Activated effector memory CD4-positive, alpha-beta T cell treated with Interleukin-2 at 50 U/mL for 16 hours (primary cell): ENCODE measurements at places on chromosomes 7 and 10.

DNA sequence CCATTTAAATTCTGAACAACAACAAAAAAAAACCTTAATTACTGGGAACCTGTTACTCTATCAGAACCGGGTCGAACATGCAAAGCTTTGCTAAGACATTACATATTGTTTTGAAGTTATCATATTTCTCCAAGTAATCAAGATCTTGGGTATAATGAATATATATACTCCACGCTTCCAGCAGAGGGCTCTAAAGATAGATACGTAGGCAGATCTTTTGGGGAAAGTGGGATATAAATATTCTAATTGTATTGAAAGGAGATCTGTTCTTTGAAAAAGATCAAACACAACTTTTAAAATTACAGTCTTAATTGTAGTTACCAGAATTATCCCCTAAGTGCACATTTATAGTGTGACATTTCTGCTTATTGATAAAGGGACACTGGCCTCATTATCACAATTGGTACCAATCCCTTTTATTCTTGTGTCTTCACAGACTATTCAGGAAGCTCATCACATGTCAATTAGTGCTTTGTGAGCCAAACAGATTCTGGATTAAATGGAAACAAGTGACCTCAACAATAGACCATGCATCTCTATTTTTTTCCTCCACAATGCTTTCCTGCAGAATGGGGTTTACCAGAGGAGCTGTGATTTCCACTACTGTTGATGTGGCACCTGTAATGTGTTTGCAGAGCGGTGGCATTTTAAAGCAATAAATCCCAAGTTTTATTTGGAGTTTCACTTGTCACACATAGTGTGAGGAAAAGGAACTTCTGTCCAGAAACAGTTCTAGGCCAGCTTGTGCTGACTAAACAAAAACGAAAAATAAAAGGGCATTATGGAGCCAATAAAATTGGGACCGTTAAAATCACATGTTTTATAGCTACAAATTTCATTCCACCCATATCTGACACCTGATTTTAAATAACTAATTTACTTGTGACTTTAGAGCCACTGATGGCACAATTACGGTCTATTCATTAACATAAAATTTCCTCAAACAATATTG is 122.4 kb downstream of the CTTNBP2 start:
- DNase-seq = no peak

DNA sequence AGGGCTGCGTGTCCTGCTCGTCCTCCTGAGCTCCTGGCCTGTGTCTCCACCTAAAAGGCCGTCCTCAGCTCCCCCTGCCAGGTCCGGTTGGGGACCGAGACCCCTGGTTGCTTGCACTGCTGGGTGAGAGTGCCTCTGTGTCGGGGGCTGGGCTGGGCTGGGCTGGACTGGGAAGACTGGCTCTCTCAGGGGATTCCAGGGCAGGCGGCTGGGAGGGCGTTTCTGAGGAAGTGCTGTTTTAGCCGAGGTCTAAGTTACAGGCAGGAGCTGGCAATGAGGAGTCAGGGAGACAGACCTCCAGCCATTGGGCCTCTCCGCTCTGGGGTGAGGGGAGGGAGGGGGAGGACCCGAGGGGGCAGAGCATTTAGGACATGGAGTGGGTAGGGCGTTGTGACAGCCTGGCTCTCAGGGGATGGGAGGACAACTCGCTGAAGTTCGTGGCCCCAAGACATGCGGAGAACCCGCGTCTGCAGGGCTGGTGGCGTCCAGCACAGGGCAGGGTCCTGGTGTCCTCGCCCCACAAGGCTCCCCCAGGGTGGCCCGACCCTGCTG is 20.9 kb downstream of the FOXK1 start:
- DNase-seq = no peak

DNA sequence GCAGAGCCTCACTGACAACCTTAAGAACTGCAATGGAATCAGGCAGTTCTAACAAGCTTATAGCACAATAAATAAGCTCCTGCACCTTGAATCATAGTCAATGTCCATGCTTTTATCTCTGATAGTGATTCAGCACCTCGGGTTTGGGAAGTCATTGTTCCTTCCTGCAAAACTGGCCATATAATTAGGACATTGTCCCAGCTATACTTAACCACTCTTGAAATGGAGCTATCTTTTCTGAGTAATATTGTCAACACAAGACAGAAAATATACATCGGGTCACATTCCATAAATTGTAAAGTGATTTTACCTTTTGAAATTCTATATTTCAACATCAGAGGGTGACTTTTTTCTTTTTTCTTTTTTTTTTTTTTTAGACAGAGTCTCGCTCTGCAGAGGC is 682.8 kb downstream of the KCNMA1 start:
- no peak for DNase-seq

DNA sequence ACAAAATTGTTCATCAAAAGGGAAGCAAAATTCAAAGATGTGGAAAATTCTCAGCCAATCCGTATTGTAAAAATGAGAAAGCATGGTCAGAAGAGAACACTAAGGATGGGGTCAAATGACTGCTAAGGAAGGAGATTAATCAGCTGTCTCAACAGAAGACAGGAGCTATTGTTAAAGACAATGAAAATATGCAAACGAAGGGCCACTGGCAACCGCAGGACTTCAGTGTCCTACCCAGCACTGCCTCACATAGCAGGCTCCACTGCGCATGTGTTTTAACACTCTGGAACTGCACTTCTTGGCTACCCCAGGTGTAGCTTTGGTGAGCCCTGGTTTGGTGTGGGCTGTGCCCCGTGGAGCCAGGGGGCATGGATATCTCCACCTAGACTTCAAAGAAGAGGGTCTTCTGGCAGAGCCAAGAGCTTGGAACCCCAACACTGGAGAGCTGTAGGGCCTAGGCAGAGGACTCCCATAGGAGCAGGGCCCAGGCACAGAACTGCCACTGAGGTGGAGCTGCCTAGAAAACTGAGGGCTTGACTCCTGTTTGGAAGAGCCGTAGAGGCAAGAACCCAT is 176.2 kb upstream of the GDF10 start:
- DNase-seq = no peak

DNA sequence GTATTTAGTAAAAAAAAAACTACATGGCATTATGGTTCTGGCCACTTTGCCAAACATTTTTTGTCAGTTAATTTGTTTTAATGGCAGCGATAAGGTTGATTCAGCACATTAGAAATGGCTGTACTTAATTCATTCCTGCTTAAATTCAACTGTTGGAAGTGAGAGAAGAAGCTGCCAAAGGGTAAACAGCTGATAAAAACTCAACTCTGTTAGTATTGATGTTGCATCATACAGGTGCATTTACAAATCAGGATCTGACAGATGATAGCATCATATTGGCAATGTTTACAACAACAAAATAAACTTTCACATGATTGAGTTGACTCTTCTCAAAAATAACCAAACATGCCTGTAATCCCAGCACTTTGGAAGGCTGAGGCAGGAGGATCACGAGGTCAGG is 444.3 kb downstream of the IPMK start:
- DNase-seq = no peak

GRCh38 chr7:155660059-155660757 is 15.7 kb downstream of the RBM33 start:
- no peak for DNase-seq

DNA sequence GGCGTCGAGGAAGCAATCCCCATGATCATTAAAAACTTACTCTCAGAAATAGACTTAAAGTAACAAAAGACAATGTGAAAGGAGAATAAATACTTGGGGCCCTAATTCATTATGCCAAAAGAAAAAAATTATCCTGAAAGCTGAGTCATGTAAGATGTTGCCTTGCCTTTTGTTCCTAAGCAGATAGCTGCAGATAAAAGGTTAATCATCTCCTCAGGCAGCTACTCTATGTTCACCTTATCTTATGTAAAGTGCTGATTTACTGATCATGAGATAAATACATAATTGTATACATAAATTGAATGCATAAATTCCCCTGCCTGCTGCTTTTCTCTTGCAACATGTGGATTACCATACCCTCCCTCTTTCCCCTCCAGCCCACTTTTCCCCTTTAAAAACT is 28.1 kb upstream of the CREB3L2 start:
- no peak for DNase-seq

- DNase-seq = no peak
Observed at GRCh38 chr7:34133983-34134782, 228.8 kb downstream of the BMPER start.

DNA sequence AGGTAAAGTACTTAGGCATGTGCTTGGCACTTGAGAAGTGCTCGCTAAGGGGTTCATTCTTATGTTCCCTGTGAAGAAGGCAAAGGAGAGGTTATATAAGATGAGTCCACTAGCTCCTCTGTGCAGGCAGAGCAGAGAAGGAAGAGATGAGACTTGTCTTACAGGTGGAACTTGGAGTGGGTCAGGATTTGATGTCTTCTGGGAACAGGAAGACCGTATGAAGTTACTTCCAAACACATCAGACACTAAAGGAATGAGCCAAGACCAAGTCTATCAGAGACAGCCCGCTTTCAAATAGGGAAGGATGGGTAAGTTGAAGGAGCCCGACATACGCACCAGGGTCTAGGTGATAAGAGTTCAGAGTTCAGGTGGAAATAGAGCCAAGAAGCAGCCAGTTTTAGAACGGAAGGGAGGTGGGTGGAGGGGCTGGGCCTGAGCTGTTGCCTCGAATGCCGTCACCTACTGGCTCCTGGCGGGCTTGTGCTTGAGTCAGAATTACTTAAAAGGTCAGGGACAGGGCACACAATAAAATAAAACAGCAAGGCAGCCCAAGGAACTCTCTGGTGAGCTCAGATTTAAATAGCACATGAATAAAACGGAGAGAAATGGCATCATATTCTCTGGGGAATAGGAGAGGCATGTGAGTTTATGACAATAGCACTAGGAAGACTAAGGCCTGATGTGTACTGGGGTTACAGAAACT is 56.1 kb upstream of the GRB10 start:
- DNase-seq = no peak

- no peak for DNase-seq
Observed at GRCh38 chr10:124546055-124546369, 84.4 kb downstream of the LHPP start.

- no peak for DNase-seq
Observed at GRCh38 chr10:12394241-12395033, 45.1 kb downstream of the CAMK1D start.
